Heart left ventricle (tissue), 16 donors: ENCODE measurements at places on chromosomes 6 and 20.

- no peak for DNase-seq
Observed at GRCh38 chr6:150312395-150312794, 56.4 kb upstream of the IYD start.

- no peak for DNase-seq
Observed at GRCh38 chr6:158854214-158855101, 35.3 kb upstream of the EZR start.

- no peak for DNase-seq
Observed at GRCh38 chr6:163533443-163533842, 118.9 kb downstream of the QKI start.

- no peak for DNase-seq
Observed at GRCh38 chr6:166570929-166571713, 15.4 kb downstream of the RAMACL start.

DNA sequence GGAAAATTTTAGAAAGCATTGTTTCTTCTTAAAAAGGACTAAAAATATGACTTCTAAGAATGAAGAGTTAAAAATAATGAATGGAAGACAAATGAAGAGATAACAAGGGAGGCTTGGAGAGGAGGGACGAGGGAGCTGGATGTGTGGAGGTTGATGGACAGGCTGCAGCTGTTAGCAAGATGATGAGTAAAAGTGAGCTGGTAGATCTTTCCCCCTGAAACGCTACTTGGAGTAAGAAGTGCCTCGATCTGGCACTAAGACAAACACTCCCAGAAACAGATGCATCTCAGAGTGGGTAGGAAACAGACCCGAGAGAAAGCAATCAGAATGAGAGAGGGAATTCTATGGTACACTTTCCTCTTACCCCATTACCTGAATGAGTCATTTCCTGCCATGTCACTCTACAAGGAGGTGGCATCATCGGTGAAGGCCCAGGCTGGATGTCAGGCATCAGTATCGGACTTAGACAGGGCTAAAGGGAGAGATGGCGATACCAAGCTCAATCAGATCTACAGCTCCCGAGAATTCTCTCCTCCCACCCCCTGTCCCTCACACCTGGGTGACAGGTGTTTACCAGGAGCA is 154.1 kb upstream of the BMP2 start:
- no peak for DNase-seq

DNA sequence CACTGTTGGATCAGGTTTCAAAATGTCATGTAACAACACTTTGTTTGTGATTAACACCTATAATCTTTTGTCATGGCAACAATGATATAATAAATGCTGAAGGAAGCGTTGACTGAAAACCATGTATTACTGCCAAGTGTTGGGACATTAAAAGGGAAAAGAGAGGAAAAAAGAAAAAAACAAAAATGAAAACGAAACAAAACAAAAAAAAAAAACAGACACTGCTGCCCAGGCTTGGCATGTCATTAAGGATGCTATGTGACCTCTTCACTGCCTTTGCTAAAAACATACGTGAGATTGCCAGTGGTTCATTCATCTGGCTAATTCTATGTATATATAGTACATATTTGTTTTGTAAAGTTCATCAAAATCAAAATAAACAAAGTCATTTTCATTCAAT is 516.7 kb upstream of the RNF217 start:
- no peak for DNase-seq

- DNase-seq, result peak; percentile 91
Observed at GRCh38 chr6:42783177-42783875, 1.5 kb downstream of the BICRAL start.

GRCh38 chr6:44452725-44453124 is 65.2 kb downstream of the CDC5L start:
- no peak for DNase-seq

DNA sequence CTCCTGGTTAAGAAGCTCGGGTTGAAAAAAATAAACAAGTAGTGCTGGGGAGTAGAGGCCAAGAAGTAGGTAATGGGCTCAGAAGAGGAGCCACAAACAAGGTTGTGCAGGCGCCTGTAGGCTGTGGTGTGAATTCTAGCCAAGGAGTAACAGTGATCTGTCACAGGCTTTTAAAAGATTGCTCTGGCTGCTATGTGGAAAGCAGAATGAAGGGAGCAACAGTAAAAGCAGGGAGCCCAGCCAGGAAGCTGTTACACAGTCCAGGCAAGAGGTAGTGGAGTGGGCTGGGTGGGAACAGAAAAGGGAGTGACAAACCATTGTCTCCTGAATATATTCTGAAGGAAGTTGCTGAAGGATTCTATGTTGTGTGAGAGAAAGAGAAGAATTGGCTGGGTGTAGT is 2.0 kb downstream of the HFE start:
- DNase-seq, result no peak

GRCh38 chr20:33561692-33562601 is 72.1 kb downstream of the CBFA2T2 start:
- DNase-seq, result peak; percentile 77

DNA sequence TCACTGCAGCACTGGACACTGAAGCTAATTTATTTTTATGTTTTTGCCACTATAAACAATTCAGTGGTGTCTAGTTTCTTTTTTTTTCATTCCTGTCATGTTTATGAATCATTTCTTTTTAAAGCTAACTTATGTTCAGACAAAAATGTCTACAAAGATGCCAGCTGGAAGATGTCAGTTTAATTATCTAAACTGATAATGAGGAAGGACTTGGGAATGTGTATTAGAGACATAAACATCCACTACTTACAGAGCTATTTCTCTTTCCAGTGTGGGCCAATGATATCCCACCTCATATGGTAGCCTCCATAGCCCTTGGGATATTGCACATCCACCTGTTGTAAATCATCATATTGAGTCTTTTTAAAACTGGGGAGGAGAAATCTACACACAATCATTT is 132.1 kb upstream of the FAM184A start:
- DNase-seq, result no peak

- no peak for DNase-seq
Observed at GRCh38 chr6:50353603-50354002, 303.9 kb upstream of the DEFB112 start.

- DNase-seq, result no peak
Observed at GRCh38 chr6:170370416-170370815, 63.9 kb downstream of the FAM120B start.

DNA sequence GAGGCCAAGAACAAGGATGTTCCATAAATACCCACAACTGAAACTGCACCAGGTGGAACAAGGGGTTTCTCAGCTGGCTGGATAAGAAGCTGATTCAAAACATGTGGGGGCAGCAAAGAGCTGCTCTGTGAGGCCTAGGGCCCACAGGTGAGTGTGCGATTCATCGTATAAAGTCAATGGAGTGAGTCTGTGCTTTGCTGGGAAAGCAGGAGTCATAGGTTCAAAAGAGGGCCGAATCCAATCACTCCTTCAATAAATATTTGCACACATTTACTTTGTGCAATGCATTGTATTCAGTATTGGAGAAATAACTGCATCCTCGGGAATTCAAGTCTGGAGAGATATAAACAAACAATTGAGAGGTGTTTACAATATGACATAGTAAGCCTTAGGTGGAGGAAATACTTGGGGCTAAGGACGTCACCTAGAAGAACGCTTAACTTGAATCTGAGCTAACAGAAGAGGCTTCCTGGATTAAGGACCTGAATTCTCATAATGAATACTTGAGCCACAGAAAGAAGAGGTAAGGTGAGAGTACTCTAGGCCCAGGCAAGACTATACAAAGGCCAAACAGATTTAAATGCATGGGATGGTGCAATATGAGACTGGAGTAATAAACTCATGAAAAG is 83.7 kb upstream of the TMEM30A start:
- DNase-seq, result peak; percentile 48

- DNase-seq, result no peak
Observed at GRCh38 chr6:143811501-143812157, 31.5 kb upstream of the LTV1 start.

DNA sequence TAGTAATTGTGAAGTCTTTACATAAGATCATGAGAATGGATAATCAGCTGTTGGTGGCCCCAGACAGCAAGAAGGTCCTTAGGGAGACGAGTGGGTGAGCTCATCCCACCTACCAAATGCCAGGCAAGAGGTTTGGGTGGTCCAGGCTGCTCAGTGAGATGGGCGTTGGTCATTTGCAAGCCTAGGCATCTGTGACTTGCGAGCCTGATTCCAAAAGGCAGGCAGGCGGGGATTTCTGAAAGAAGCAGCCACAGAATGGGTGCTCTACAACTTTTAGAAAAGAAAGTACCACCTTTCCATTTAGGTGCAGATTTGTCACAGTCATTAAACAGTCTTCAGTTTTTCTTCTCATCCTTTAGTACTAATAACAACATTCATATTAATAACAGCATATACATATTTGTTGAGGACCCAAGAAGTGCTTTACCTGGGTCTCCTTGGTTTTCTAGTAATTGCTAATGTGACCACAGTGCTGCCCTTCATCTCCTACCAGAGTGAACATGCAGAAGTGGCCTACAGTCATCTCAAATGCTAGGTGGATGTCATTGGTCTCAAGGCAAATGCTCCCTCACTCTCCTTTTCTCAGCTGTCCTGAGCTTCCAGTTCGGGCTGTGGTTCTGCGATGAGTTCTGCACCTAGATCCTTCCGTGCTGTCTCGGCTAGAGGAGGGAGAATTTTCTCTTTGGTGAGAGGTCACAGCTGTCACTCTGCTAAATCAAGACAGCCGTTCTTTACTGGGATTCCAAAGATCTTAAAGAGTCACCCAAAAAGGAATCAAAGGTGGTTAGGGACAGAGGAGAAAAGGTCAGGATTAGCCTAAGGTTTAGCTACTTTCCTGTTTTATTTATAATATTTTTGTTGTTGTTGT is 2.7 kb downstream of the WRNIP1 start:
- no peak for DNase-seq

GRCh38 chr6:5384276-5384675 is 123.0 kb downstream of the FARS2 start:
- DNase-seq, result no peak

- DNase-seq, result no peak
Observed at GRCh38 chr6:169899481-169900145, 148.2 kb downstream of the ERMARD start.

GRCh38 chr20:257419-257818 is at the start of gene DEFB132:
Gene DEFB132 (plus strand): TSS chr20:257724. CDS start chr20:257779, 55 bp downstream.
- DNase-seq, result no peak

- no peak for DNase-seq
Observed at GRCh38 chr6:155077331-155077730, 82.2 kb downstream of the TIAM2 start.

DNA sequence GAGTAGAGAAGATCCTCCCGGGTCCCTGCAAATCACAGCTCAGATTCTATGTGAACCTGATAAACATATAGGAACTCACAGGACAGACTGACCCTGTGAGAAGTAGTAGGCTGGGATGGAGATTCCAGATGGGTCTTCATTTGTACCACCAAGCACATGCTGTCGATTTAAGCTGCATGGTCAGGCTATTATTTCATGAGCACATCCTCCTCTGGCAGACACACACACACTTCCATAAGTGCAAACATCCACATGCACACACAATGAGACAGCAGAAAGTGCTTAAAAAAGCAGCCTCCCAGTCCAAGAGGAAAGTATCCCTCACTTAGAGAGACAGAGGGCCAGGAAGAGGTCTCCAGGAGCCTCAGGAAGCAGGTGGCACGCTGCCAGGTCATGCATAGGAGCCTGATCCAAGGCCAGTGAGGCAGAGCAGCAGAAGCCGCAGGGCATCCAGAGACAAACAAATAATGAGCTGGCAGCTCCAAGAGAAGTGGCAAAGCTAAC is 131.8 kb downstream of the UNC5CL start:
- DNase-seq, result peak; percentile 47

GRCh38 chr6:83633149-83633548 is 75.8 kb downstream of the SNAP91 start:
- no peak for DNase-seq

DNA sequence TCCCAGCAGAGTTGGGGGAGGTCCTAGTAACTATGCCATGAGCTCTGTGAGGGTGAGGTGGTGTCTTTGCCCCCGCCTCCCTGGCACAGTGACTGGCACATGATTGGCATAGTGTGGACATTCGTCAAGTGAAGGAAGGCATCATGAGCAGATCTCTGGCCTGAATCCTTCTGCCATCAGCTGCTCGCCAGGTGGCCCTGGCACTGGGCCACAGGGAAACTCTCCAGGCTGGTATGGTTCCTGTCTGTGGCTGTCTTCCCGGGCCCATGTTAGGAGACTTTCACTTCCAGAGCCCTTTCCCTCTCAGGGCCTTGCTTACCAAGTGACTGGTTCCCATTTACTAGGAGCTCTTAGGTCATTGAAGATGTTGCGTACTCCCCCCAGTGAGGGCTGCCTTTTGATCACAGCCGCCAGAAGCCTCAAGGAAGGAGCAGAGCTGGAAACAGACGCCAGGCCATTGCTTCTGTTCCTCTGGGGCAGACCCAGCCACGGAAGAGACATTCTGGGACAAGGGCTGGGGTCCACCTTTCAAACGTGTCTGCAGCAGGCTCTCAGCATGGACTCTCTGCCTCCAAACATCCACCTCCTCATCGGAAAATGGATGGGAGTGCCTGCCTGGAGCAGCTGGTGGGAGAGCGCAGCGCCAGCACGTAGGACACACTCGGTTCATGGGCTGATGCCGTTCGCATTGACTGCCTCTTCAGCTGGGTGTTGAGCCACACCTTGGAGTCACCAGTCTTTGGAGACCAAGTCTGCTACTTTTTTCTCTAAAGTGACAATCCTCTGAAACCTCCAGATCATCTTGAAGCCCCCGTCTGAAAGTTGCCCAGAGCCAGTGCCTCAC is 67.2 kb downstream of the PTPN1 start:
- peak; percentile 76 for DNase-seq

GRCh38 chr6:35046862-35047261 is 94.3 kb downstream of the TCP11 start:
- DNase-seq, result no peak

DNA sequence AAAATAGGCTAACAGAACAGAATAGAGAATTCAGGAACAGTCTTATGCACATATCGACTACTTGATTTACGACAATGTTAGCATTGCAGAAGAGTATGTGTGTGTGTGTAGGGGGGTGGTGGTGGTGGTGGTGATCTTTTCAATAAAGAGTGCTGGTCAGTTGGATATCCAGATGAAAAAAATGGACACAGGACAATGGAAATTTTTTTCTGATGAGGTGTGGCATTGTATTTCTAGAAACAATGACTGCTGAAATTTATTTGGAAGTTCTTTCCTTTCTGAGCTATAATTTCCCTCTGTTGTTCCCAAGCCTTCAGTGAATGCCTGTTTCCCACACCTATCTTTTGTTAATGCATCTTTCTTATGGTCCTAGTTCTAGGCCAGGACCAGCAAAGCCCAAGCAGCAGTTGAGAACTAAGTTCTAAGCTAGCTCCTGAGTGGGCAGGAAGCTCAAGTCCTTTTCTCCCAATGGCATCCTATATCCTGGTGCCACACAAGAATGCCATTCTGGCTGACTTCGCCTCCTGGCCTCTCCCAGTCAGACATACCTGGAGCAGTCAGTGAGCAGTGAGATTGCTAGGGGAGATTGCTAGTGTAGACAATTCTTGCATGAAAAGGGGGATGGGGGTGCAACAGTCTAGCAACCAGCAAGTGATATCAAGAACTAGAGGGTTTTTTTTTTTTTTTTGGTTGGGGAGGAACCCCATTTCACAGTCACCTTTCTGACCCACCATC is 1.2 kb upstream of the TOX2 start:
- no peak for DNase-seq

GRCh38 chr20:37885593-37886503 is 17.1 kb upstream of the VSTM2L start:
- no peak for DNase-seq

GRCh38 chr6:112626468-112627082 is 279.4 kb downstream of the RFPL4B start:
- no peak for DNase-seq
